Activated T-cell treated with anti-CD3 and anti-CD28 coated beads, Interleukin-2, amount 50 U/mL, for 1 hour (primary cell): ENCODE measurements at places on chromosomes 5 and 9.

GRCh38 chr5:73768-74502 is 18.0 kb upstream of the PLEKHG4B start:
- no peak for DNase-seq

DNA sequence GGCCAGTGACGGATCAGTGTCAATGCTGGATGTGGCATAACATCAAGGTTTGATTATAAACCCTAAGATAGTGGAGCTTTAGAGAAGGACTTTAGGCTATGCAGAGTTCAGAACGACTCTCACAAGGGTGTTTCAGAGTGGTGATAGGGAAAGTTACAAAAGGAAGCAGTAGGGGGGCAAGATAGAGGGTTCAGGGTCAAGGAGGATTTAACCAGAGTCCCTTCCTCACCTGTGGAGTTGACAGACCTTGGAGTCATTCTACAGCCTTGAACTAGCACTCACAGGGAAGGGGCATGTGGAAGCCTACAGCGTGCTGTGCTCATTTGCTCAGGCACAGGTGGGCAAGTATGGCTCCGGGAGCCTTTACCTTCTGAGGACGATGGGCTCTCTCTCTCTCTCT is 7.9 kb downstream of the DMRT1 start:
- no peak for DNase-seq

DNA sequence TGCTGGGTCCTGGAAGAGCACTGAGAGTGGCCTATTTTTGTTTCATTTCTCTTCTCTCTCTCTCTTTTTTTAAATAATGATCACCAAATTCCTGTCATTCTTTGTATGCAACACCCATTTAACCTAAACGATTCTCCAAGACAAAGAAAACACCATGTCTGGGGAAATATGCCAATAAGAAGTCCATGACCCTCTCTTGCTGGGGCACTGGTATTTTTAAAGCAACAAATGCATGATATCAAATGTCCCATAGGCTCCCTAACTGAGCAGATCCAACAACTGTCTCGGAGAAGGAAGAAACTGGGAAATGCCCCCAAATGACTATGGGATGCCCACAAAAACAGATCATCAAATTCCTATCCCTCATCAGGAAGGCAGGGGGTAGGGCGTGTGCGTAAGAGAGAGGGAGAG is 567.4 kb downstream of the CCDC171 start:
- DNase-seq = no peak

DNA sequence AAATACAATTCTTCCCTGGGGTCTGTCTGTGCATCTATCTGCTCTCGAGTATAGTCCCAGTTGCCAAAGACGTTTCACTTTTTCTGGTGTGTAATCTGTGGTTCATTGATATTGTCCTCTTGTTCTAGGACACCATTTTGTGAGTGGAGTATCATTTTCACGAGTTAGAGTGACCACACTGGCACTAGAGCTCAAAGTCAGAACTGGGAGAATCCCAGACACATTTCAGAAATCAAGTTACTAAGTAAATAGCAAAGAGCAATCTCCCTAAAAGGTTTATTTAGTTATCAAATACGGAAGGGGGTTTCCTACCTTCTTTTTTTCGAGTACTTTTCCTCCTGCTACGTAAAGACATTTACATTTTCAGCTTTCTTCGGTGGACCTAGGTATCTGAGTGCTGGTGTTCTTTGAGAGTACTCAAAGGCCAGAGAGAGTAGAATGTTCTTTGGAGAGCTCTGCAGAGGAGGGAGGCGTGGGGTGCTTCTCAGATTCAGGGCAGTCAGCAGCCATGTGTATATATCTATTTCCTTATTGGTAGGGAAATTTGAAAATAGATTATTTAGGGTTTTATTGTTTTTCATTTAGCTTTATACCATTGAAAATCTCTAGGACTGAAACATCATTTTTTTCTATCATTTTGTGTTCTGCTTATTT is 8.9 kb upstream of the HSPA9 start:
- no peak for DNase-seq

GRCh38 chr9:106920701-106921283 is 57.8 kb downstream of the ZNF462 start:
- DNase-seq = no peak

DNA sequence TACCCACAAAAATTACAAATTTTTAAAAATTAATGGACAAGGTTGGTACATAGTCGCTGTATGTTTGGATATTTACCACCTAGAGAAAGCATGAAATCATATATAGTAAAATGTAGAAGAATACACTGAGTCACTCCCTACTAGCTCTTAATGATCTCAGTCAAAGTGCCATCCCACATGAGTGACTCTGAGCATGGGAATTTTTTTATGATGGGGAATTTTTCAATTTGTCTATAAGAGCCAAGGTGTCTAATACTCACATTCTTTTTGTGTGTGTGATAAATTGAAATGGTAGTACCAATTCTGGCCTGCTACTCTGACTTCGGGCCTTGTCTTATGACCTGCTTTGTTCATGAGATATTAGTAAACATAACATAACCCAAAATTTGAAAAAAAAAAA is 483.2 kb downstream of the CDH10 start:
- DNase-seq = no peak

DNA sequence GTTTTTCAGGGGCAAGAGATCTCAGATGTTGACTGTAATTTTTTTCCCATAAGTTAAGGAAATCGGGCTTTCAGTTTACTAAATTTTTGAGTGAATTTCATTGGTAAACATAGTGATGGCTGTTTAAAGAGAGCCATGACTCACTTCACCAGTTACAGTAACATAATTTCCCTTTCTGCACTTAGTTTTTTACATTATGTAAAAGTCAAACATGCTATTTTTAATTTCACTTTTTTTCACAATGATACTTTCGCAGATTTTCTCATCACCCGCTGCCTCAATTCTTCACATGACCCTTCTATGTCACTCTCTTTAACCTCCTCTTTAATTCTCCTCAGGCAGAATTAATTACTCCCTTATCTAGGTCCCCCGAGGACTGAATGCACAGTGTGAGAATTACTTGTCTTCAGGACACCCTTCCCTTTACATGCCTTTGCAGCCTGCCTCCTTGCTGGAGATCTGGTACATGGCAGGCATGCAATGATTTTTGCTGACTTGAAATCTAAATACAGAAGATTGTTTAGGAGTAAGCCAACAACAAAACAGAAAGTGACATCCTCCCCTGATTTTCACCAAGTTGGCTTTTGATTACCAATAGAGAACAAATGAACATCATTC is 217.5 kb upstream of the S1PR3 start:
- DNase-seq = no peak

DNA sequence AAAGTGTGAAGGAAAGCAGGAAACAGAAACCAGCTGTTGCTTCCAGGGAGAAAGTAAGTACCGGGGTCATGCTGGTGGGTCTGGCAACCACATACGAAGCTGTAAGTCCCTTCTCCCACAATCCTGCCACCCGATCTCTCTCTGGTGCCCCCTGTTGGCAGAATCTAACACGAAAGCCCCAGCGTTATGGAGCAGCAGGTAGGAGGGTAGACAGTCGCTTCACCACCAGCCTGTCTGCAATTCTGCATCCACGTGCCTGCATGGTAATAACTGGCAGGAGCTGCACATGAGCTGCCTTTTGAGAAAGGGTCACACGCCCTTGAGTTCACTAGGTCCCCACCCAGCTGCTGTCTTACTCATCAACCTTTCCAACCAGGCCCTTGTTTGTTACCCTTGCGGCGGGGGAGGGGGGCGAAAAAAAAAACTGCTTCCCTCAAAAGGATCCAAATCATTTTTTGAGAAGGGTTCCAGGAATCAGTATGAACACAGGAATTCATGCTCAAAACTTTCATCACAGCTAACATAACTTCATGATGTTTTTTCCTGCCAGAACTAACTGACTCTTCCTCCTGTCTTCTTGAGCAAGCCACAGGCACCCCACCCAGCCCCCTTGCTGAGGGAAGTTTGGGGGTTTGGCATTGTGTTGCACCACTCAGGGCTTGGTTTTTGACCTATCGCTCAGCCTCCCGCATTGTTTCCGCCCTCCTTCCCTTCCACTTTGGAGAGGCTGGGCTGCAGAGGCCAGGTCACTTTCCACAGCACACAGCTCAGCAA is 19.6 kb upstream of the TMEM252 start:
- DNase-seq = peak; percentile 40

DNA sequence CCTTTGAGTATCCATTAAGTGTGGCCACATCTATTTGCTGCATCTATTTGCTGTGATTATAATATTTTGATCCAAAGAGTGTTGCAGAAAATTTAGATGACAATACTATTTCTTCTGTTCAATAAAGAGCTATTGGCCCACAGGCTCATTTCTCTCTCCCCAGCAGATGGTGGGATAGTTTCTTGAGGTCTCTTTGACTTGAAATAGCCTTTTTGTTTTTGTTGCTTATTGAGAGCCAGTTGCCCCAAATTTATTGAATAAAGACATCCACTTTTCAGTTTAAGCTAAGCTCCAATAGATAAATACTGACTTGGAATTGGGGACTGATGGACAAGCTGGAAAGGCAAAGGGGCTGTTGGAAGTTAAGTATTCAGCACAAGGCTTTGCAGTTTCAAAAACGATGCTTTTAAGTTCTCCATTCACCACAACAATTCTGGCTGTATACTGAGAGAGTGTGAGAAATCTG is 290.1 kb upstream of the MPDZ start:
- no peak for DNase-seq

DNA sequence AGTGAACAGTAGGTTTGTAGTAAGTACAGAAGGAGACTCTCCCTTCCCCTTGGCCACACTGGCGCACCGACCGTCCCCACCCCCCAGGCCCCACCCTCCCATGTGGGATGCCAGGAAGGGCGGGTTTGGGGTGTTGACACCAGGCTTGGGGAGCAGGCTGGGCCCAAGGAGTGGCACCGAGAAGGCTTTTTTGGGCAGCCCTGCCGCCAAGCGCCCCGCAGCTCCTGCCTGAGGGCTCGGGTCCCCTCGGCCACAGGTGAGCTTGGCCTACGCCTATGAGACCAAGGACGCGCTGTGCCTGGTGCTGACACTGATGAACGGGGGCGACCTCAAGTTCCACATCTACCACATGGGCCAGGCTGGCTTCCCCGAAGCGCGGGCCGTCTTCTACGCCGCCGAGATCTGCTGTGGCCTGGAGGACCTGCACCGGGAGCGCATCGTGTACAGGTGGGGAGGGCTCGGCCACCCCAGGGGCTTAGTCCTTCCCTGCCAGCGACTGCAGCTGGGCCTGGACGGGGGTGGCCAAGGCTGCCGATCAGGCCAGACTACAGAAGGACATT is 7.3 kb downstream of the GRK6 start:
- DNase-seq = no peak

DNA sequence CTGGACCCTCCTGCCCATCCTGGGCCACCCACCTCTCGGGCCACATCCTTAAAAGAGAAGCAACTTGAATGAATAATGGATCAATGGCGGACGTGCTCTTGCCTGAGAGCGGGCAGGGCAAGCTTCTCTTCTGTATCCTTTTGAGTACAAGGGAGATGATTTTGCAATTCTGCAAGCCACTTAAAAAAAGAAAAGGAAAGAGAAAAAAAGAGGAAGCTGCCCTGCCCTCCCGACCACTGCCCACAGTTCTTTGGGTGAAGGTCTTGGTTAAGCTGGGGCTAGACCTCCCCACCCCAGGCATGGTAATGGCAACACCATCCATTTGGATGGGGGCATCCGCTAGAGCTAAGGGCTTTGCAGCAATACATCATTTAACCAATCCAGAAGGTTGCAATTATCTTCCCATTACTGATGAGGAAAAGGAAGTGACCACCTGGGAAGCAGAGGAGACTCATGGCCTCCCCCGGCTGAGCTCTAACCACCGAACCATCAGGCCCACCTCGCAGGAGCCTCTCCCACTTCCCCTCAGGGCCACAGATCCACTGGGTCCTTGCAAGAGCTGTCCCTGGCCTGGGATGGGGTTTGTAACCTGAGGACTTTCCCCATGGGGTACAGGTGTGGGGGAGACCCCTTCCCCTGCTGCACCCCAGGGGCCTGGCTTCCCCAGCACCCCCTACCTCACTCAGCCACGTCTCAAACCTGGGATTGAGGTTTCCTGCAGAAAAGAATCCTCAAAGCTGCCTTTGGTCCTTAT is 27.8 kb upstream of the LAMC3 start:
- no peak for DNase-seq

DNA sequence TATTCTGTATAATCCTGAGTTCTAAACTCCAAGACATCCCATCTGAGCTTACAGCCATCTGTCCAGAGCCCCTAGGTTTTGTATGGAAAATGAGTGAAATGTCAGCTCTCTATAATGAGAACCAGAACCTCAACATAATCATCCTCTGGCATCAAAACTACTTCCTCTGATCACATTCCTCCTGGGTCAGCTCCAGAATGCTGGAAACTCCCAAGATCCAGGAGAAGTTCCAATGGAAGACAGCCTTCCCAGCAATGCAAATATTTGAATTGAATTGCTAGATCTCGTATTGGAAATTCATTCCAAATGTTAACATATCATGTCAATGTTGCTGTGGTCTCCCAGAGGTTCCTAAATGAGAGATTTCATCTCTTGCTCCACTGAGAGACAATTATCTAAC is 23.8 kb downstream of the C9 start:
- DNase-seq = no peak

DNA sequence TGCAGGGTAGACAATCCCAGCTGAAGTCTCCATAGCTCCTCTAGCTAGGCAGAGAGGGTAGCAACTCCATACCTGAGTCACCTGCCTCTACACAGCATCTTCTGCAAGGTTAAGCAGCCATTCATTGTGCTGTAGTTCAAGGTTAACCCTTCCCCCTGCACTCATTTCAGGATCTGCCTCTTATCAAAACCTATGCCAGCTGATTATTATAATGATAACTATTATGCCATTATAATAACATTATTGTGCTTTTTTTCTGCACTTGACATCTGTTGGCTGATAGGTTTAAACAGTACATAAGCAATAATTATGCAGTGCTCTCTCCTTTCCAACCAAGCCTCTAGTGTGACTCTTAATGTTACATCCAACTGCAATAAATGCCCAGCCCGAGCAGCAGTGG is 17.3 kb downstream of the SIL1 start:
- DNase-seq = no peak

GRCh38 chr9:31677877-31678276 is 706.6 kb upstream of the ACO1 start:
- no peak for DNase-seq
